ENCODE measurements at places on chromosomes 4 and X.

DNA sequence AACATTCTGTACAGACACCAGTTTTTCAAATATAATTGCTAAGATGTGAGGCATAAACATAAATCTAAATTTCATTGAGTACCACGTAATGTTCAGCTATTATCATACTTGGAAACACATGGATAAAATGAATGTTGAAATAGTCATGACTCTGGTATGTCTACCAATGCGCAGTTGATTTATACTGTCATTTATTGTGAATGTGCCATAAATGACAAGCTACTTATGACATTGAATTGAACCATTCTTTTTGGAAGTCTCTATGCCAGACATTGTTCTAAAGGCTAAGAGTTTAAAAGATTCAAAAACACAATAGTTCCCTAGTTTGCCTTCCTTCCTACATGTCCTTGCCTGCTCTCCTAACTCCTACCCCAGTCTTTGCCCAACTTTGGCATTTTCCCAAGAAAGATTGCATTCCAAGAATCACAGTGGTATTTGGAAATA lies 96.6 kb upstream of the DMD start:
- no peak for DNase-seq

DNA sequence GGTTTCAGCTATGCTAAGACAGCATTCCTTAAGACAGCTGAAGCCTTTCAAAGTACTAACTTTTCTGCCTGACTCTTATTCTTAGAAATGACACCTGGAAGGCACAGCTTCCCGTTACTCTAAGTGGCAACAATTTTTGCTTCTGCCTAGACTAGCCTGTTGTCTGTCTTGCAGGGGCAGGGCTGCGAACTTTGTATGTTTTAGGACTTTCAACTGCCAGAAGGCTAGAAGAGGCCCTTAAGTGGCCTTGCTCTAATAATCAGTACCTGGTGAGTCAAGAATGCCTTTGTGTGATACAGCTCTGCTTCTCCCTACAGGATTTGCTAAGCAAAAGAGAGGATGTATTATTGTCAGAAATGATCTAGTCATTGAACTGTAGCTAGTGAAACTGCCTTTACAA lies 30.0 kb upstream of the TFDP3 start:
- DNase-seq = no peak

GRCh38 chr4:113637363-113637762 lies 124.2 kb downstream of the CAMK2D start:
- no peak for DNase-seq

GRCh38 chrX:110389570-110389969 lies 30.9 kb downstream of the RTL9 start:
- DNase-seq = no peak

GRCh38 chrX:133189195-133189594 lies 29.0 kb downstream of the TFDP3 start:
- no peak for DNase-seq

GRCh38 chrX:72621625-72622485 lies 49.2 kb upstream of the HDAC8 start:
- no peak for DNase-seq

- DNase-seq = no peak
Measured at GRCh38 chr4:122749704-122750454, 17.4 kb downstream of the BBS12 start.

- DNase-seq = no peak
Measured at GRCh38 chrX:2299871-2300270, 200.9 kb downstream of the DHRSX start.

DNA sequence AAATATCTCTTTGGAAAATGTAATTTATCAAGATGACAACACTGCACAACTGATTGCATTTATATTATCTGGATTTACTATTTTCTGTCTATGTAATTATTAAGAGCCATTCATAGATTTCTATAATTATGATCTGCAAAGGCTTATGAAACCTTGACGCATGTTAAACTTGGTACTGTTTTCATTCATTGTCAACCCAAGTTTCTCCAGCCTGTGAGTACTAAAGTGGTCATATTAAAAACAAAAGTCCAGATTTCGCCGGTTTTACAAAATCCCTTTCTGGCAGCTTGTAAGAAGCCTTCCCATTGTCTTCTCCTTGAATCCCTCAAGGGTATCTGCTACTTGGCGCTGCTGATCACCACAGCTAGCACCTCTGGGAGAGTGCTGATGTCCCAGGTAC lies 19.7 kb upstream of the GRPR start:
- DNase-seq = no peak

DNA sequence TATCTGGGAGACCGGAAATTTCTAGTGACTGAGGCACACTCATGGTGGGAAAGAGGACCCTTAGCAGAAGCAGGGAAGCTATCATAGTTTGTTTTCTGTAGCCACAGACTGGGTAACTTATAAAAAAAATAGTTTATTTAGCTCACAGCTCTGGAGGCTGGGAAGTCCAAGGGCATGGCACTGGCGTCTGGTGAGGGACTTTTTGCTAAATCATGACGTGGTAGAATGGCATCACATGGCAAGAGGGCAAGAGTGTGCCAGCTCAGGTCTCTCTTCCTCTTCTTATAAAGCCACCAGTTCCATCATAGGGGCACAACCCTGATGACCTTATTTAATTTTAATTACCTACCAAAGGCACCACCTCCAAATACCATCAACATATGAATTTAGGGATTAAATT lies 13.3 kb downstream of the APLN start:
- no peak for DNase-seq

DNA sequence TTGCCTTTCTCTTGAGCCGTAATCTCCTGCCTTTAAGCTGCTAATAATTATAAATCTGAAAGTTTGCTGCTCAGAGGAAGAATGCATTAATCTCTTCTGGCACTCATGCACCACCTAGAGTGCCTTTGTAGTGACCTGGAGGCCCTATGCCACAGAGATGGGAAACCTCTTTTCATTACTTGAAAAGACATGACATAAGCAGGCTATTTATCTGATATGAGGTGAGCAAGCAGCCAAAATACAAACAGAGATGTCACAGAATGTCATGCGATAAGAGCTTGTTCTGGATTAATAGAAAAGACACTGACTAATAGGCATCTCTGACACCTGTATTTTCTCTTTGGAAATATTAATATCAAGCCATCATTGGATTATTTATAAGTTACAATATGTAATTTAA lies 42.3 kb downstream of the GABRB1 start:
- no peak for DNase-seq

DNA sequence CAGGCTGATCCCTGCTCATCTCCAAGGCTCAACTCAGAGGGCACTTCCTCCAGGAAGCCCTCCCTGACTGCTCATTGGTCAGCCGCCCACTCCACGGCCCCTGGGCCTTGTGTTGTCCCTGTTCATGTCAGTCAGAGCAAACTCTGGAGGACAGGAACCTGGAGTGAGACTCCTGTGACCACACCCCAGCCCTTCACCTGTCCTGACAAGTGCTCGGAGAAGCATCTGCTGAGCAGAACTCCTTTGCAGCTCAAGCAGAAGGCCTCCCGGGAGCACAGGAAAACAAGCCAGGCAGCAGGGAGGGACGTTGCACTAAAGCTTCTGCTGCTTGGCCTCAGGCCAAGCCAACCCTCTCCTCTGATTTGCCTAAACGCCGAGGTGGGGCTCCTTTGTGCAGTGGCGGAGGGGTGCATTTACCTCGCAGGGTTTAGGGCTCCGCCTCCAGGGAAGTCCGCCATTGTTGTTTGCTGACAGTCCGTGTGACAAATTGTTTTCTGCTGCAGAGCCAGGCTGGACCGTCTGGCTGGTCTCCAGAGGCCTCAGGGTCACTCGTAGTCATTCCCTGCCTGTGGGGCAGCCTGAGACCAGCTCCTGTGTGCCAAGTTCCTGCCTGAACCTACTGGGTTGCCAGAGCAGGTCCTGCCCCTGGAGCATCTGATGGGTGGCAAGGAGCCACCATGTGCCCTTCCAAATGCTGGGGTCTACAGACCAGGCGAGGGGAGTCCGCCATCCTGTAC lies 61.8 kb downstream of the C4orf50 start:
- peak; percentile 93 for DNase-seq

- no peak for DNase-seq
Measured at GRCh38 chr4:15738877-15739276, 36.0 kb downstream of the BST1 start.
